Right renal cortex interstitium (tissue), 3 donors: ENCODE measurements at places on chromosomes 1 and 21. TPM values are rescaled to one million over a fixed set of nuclear protein-coding genes. Genes with fewer than 3 reads are reported as not detected.

DNA sequence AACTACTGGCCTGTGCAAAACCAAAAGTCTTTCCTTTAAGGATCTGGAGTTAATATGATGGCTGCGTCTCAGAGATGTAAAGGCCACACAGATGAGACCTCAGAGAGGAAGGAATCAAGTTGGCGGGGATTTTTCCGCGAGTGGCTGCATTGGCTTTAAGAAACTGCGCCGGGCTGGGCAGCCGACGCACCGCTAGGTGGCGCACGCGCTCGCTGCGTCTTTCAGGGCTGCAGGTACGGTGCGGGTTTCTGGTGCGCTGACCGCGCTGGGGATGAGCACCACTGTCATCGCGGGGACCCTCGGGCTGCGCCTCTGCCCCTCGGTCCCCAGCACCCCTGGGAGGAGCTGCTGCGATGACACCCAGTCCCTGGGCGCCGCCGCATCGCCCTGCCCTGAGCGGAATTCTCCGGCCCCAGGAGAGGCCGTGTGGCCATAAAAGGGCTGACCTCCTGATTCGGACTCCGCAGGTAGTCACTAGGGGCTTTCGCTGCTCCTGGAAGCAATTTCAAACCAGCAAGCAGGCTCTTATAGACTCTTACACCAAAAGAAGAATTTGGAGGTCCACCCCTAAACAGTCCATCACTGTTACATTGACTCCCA lies 241.0 kb downstream of the KCNJ6 start:
- no peak for DNase-seq

The FAM163A gene
- 0.71 TPM for polyA plus RNA-seq

The KCNJ6 gene
- polyA plus RNA-seq = 0.36 TPM

The NTMT2 gene
- not detected for polyA plus RNA-seq

DNA sequence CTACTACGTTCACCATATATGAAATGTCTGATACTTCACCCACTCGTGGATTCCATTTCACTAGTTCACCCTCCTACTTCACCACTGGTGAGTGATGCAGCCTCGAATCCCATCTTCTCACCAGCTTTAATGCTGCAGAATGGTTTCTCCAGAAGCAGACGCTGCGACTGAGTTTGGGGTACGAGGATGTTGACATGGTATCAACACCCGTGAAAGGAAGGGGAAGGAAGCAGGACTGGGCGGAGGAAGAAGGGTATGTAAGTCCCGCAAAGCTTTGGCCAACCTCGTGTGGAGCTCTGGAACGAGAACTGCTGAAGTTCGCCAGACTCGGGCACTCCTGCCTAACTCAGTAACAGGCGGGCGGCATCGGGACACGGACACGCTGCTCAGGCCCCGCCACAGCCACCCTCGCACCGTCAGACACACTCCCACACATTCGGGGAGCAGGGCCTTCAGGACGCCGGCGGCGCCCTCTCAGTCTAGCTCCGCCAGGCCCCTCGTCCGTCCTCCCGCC lies 833 bp upstream of the DIP2A start:
- DNase-seq = no peak

GRCh38 chr1:24373044-24373443 lies 40.5 kb downstream of the STPG1 start:
- DNase-seq = no peak

DNA sequence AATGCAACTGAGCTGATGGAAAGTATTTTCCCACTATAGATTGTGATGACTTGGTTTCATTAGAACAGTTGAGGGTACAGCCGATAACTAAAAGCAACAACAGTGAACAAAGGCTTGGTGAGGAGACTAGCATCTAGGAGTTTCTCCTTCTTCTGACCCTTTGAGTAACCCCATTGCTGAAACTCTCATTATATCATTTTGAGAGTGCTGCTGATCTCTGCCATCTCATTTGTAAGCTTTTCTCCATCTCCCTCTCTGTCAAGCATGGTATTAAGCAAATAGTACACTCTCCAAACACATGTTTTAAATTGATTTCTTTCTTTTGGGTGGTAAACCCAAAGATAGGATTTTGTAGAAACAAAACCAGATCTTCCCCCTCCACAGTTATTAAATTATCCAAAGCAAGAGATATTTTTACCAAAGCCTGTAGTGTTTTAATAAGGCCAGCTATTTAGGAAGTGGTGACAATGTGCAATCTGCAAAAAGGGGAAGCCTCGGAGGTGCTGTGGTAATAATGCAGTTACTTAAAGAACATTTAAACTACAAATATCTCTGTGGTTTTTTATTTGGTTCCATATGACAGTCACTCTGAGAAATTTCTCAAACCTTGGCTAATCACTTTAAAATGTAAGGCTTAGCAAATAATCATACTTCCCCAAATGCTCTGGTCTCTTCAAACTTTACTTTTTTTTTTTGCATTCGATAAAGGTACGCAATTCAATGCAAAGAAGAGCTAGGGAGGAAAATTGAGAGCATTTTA lies 287.5 kb downstream of the HLX start:
- DNase-seq = no peak

The TMEM50B gene
- 60.5 TPM for polyA plus RNA-seq

The LCE1B gene
- not detected for polyA plus RNA-seq

The LRRIQ3 gene
- 4.5 TPM for polyA plus RNA-seq

The LIN28A gene
- 0.06 TPM for polyA plus RNA-seq

The TCP10L gene
- polyA plus RNA-seq = 1.5 TPM

DNA sequence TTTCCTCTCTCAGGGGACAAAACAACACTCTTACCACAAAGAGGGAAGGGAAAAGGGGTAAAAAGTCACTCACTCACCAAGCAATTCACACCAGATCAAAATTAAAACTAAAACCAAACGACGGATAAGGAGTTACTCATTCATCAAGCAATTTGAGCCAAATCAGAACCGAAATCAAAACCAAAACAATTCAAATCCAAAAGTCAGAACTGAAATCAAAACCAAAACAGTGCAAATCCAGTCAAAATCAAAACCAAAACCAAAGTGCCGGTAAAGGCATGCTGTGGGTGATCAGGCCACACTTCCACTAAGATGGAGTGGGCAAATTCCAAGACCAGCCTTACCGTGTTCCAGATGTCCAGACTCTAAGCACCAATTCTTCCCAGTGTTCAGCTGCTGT lies 717.9 kb downstream of the AMY1C start:
- DNase-seq = no peak

DNA sequence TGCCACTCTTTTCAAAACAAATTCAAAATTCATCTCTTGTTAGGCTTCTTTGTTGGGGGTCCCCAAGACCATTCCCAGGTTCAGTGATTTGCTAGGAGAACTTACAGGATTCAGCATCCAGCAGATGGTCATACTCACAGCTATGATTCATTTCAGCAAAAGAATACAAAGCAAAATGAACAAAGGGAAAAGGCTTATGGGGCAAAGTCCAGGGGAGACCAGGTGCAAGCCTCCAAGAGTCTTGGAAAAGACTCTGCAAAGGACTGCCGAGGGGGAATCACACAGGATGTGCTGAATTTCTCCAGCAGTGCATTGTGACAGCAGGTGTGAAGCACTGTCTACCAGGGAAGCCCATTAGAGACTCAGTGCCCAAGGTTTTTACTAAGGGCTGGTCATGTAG lies 7.3 kb downstream of the TRAF5 start:
- no peak for DNase-seq

GRCh38 chr1:152347116-152347728 lies 12.6 kb downstream of the FLG2 start:
- no peak for DNase-seq

The CNR2 gene
- 0.06 TPM for polyA plus RNA-seq

GRCh38 chr1:117565745-117566455 lies 39.9 kb upstream of the TENT5C start:
- DNase-seq = no peak

DNA sequence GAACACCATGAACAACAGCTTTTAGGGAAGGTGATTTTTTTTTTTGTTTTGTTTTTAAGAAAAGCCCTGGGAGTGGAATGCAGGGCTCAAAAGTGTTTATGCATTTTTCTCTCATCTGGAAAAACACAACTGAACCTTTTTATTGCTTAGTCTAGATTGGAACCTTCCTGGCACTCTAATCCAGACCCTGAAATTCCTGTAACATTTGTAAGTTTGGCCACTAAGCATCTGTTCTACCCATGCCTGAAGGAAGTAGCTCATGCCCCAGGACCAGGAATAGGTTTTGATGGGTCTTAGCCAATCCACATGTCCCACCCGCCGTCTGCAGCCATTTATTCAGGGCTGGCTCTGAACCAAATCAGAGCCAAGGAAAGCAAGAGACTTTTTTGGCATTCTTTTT lies 39.7 kb upstream of the SLC2A1 start:
- no peak for DNase-seq

DNA sequence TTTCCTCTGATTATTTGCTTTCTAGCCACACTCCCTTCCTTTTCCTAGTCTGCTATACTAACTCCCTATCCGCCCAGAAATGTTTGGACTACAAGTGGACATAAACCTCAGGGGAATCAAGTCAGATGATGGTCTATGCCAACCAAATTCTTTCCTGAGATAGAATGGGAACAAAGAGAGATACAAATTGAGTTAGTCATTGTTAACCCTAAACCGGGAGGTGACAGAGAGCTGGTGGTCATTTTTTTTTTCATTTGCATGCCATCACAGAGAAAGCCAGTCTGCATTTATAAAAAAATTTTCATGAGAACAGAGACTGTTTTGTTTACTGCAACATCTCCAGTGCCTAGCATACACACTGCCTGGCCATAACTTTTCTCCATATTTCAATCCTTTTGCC lies 35.0 kb downstream of the MYSM1 start:
- DNase-seq = no peak

The GBP2 gene
- 4.0 TPM for polyA plus RNA-seq

DNA sequence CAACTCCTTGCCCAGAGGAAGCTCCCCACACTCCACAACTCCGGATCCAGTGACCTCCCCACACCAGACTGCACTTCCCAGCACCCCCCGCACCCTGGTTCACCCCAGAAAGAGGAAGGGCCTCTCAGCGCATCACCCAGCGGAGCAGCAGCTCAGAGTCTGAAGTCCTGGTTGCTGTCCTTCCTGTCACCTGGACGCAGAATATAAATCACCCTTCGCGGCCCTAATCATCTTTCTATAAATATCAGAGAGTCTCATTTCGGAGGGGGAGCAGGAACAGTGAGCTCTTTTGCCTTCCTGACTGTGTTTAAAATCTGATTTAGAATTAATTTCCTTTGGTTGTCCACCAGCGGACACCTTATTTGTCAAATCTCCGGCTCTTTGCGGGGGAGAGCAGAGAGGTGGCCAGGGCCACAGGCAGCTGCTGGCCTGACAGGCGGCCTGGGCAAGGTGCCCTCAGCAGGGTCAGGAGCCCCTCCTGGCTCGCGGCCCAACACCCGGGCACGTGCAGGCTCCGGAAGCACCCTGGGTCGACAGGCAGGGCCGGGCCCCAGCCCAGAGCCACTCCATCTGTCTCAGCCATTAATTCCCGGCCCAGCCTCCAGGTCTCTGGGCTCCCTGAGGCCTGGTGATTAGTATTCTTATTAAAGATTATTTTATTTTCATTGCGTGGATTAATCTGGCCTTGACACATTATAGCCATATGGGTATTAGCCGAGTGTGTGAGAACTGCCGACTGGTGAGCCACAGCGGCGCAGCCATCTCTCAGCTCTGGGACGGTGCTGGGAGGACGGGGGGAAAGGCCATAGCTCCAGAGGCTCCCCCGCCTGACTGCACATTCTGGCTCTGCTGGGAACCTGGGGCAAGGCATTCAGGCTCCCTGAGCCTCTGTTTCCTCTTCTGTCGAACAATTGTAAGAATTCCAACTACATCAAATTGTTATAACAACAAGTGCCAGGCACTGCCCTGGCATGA lies 19.7 kb downstream of the EPHA8 start:
- no peak for DNase-seq

The GNAT2 gene
- not detected for polyA plus RNA-seq

GRCh38 chr1:228996281-228996680 lies 261.0 kb downstream of the RHOU start:
- DNase-seq = no peak

- no peak for DNase-seq
These were observed 3.9 kb downstream of the NEGR1 start for GRCh38 chr1:72278461-72278860.

- DNase-seq = no peak
These were observed 22.9 kb upstream of the PHGDH start for GRCh38 chr1:119688810-119689209.

The TCEA3 gene
- 32.3 TPM for polyA plus RNA-seq

DNA sequence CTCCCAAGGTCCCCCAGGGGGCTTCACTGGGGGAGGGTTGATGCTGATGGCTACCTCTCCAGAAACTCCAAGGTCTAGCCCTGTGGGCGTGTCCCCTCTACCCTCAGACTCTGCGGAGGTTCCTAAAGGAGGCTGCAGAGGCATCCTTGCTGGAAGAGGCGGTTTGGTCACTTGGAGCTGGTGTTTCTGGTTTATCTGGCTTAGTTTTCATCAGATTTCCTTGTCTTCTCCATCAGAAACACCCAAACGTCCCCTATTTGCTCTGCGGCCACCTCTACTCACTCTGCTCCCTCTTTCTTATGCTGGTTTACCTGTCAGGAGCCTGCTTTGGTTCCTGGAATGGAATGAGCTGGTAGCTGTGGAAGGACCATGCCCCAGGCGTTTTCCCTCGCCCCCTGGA lies 2.5 kb downstream of the PKP1 start:
- DNase-seq = no peak

- DNase-seq = no peak
These were observed 18.8 kb downstream of the ELF3 start for GRCh38 chr1:202029171-202029665.

The CFAP74 gene
- polyA plus RNA-seq = 0.53 TPM

GRCh38 chr1:116514708-116515525 lies 55.9 kb downstream of the CD58 start:
- no peak for DNase-seq

- DNase-seq = no peak
These were observed 172.1 kb upstream of the RNPC3 start for GRCh38 chr1:103353391-103353790.

The PCNX2 gene
- polyA plus RNA-seq = 13.1 TPM

GRCh38 chr1:30413111-30413440 lies 310.3 kb downstream of the MATN1 start:
- DNase-seq = no peak

DNA sequence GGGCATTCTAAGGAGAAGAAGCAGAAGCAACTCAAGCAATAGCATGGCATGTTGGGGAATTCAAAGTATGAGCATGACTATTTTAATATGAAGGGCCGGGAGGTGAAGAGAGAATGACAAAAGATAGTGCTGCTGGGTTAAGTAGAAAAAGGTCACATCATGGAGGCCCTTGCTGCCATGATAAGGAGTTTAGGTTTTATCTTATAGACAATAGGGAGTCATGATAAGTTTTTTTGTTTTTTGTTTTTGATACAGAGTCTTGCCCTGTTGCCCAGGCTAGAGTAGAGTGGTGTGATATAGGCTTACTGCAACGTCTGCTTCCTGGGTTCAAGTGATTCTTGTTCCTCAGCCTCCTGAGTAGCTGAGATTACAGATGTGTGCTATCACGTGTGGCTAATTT lies 3.1 kb downstream of the BNIPL start:
- DNase-seq = no peak

DNA sequence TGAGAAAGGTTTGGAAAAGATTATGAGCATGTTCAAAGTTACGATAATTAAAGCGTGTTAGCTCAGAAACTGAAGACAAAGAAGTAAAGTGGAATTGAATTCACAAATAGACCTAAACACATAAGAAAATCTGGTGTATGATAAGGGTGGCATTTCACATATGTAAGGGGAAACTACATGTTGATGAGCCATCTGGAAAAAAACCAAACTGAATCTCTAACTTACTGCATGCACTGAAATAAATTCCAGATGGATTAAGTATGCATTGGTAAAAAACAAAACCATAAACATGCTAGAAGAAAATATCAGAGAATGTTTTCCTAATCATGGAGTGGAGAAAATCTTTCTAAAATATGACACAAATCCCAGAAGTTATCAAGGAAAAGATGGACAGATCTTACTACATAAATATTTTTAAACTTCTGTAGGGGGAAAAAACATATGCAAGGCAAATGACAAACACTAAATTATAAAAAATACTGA lies 34.0 kb upstream of the CTPS1 start:
- no peak for DNase-seq

The CASQ1 gene
- polyA plus RNA-seq = 0.18 TPM

The FMO2 gene
- polyA plus RNA-seq = 2.4 TPM
